Vagina (tissue), 2 donors: ENCODE measurements at places on chromosomes 12 and 14.

GRCh38 chr14:99248761-99249171 lies 23.2 kb downstream of the BCL11B start:
- DNase-seq: no peak

GRCh38 chr14:105086833-105087307 lies 21.6 kb upstream of the GPR132 start:
- no peak for DNase-seq

GRCh38 chr12:132522592-132523380 lies 32.8 kb downstream of the FBRSL1 start:
- no peak for DNase-seq

GRCh38 chr12:42586268-42586667 lies 3.3 kb downstream of the PRICKLE1 start:
- DNase-seq: no peak

- DNase-seq: no peak
Observed at GRCh38 chr12:26935636-26936378, 2.0 kb downstream of the INTS13 start.

DNA sequence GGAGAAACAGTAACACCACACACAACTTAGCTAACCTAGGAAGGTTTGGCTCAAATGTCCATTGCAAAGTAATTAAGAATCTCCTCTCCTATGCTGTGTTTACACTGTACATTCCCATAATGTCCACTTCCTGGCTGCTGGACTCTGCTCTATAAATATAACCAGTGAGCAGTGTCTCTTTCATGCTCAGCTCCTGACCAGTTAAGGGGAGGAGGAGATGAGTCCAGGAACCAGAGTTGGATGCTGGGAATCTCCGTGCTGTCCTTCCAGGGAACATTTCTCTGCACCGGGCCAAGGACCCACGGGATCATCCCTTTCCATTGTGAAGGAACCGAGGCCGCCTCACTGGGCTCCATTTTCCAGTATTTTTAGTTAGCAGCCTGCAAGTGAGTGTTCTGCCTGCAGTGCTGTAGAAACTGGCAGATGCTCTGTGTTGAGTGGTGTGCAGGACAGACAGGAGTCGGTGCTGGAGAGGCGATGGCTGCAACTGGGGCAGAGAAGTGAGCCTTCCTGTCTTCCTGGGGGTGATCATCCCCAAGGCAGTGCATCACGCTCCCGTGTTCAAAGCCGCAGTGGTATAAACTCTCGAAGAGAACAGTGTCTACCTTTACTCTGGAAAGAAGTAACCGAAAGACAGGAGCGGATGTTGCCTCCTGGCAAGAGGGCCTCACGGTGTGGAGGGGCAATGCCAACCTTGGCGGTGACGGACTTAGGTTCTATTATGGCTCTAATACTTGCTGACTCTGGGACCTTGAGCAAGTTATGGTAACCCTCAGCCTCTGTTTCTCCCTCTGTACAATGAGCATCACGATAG lies 195.5 kb downstream of the CACNA1C start:
- no peak for DNase-seq
